ENCODE measurements at places on chromosomes 7 and 10. TPM values are rescaled to one million over a fixed set of nuclear protein-coding genes. Genes with fewer than 3 reads are reported as not detected.

The ARHGEF35 gene
- total RNA-seq, result 0.91 TPM

The ITIH5 gene
- not detected for total RNA-seq

The TRIM73 gene
- 0.32 TPM for total RNA-seq

The MRLN gene
- total RNA-seq, result not detected
